ENCODE measurements at places on chromosomes 6 and 20. TPM values are rescaled to one million over a fixed set of nuclear protein-coding genes. Genes with fewer than 3 reads are reported as not detected.

DNA sequence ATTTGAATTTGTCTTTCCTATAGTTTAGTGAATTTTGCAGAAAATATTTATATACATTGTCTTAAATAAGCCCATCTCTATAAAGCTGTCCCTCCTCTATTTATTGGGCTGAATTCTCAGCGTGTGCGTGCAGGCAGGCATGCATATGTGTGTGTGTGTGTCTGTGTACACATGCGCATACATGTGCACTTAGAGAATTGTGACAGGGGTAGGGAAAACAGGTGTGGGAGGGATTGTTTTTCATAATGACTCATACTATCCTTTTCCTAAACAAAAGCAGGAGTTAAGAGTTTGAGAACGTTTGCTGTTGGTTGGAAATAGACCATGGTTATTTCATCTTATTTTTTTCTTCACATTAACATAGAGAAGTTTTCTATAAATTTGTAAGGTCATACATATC, 43.4 kb upstream of the FABP7 start:
- DNase-seq: no peak
- H3K36me3 ChIP-seq: no peaks in the 10 kb centered on the region
- H3K27ac ChIP-seq: no peak overlapping the region
- H3K4me3 ChIP-seq: no peak overlapping the region
- no peaks in the 10 kb centered on the region for H3K27me3 ChIP-seq

DNA sequence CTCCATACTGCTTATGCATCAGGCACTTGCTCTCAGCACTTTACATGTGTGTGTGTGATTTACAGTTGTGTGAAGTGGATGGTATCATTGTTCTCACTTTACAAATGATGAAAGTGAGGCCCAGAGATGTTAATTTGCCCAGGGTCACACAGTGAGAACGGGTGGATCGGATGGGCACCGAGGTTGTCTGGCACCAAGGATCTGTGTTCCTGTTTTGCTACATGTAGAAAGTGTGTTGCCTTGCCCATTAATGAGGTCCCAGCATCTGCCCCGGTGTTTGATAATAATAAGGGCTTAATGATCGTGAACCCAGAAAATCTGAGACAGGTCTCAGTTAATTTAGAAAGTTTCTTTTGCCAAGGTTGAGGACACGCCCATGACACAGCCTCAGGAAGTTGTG, 216.1 kb upstream of the QKI start:
- H3K4me1 ChIP-seq: no peaks in the 10 kb centered on the region
- H3K27me3 ChIP-seq: no peaks in the 10 kb centered on the region
- no peaks in the 10 kb centered on the region for H3K36me3 ChIP-seq
- no peak overlapping the region for H3K4me3 ChIP-seq
- H3K27ac ChIP-seq: no peak overlapping the region
- DNase-seq: no peak

DNA sequence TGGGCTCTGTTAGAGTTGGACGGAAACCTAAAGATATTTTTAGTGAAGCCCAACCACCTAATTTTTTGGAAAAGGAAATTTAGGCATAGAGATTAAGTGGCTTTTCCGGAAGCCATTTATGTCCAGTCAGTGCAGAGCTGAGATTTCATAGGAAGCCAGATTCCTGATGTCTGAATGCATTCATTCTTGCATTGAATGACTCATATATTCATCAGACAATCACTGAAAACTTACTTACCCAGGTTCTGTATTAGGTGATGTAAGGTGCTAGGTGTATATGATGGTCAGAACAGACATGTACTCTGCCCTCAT, 4.1 kb downstream of the SH3BGRL2 start:
- no peak for DNase-seq
- H3K27me3 ChIP-seq: no peaks in the 10 kb centered on the region
- no peaks in the 10 kb centered on the region for H3K4me1 ChIP-seq
- H3K36me3 ChIP-seq: no peaks in the 10 kb centered on the region
- no peak overlapping the region for H3K4me3 ChIP-seq
- no peak overlapping the region for H3K27ac ChIP-seq

GRCh38 chr20:10513061-10513460, 78.0 kb downstream of the SLX4IP start:
- no peak overlapping the region for H3K27ac ChIP-seq
- no peaks in the 10 kb centered on the region for H3K27me3 ChIP-seq
- H3K4me3 ChIP-seq: no peak overlapping the region
- no peak for DNase-seq
- H3K4me1 ChIP-seq: peaks cover 6% of the 10 kb centered on the region

- no peak for DNase-seq
- no peaks in the 10 kb centered on the region for H3K36me3 ChIP-seq
- H3K27me3 ChIP-seq: no peaks in the 10 kb centered on the region
Observed at GRCh38 chr6:111667931-111668330, 62.3 kb upstream of the TRAF3IP2 start.

GRCh38 chr6:110181131-110182030, 1.2 kb downstream of the CDC40 start:
- no peaks in the 10 kb centered on the region for H3K27me3 ChIP-seq
- no peak overlapping the region for H3K27ac ChIP-seq
- DNase-seq: no peak

The AKAP12 gene
- total RNA-seq: 26.3 TPM
